ENCODE measurements at places on chromosomes 1 and 21.

GRCh38 chr1:53180226-53180625 lies 16.4 kb upstream of the CPT2 start:
- DNase-seq: no peak

- no peak for DNase-seq
Observed at GRCh38 chr1:107004421-107004820, 52.1 kb upstream of the PRMT6 start.

DNA sequence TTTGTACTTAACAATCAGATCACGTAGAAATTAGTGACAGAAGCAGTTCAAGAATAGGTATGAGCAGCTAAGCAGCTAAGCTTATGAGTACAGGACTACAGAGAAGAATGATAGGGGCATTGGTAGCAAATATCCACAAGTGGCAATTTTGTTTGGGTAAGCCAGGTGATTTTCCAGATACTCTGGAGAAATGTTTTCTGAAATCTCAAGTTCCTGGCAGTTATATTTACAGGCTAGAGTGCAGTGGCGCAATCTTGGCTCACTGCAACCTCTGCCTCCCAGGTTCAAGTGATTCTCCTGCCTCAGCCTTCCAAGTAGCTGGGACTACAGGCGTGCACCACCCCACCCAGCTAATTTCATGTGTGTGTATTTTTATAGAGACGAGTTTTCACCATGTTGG lies 55.1 kb downstream of the ARID4B start:
- DNase-seq: no peak

DNA sequence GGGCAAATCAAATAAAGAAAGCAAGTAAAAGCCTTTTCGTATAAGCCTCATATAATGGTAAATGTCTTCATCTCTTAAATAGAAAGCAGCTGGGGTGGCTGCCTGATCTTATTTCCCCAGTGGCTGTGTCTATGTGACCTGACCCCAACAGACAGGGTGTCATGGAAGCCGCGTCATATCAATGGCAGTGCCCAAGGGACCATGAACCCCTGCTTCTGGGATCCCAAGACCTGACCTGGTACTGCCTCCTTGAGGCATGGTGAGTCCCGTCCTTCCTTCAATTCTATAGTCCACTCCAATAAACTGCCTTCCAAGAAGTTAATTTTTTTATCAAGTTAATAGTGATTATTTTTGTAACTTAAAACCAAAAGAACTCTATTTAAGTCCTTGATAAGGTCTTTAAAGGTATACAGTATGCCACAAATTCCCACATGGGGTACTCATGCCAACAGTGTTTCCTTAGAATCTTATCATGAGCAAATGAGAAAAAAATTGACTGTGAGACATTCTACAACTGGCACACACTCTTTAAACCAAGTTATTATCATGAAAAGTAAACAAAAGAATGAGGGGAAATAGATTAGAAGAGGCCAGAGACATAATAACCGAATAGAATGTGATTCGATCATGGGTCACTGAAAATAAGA lies 104.6 kb downstream of the ADSS2 start:
- no peak for DNase-seq

GRCh38 chr1:28416509-28417194 lies 47.1 kb downstream of the PHACTR4 start:
- DNase-seq: peak; percentile 26

DNA sequence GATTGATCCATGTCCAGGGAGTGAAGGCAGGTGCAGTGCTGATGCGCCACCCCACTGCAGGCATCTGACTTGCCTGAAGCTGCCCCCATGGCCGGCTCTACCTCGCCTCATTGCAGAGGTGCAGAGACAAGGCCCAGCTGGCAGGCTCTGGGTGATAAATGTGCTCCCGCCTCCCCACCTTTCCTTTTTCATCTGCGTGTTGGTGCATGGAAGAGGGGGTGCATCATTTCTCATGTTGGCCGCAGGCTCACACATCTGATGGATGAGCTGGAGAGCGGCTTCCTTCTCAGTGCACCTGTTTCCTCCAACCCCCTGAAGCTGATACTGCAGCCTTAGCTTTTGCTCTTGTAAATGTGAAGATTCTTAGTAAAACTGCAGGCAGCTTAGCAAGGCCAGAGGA lies 306.0 kb upstream of the KAZN start:
- DNase-seq: no peak

DNA sequence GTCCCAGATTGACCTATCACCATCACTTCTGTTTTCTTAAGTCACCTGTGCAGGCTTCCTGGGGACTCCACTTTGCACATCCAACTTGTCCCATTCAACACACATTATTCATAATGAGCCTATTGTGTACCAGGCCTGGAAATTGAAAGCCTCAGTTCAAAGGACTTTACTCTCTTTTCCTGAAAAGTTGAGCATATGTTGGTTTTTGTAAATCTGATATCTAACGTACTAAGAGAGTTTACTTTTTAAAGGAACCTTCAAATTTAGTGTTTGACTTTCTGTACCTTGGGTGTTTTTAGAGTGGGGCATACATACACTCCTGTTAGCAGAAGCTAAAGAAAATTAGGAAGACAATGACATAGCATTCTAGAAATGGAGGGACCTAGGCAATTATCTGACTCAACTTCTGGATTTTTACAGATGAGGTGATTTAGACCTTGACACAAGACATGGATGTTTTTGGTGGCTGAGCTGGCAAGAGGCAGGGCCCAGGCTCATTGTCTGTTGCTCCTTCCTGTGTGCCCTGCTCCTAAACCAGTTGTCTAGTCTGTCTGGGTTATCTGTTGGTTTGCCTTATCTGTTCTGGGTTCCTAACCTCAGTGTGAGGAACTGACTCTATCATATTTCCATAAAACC lies 336.5 kb downstream of the RPS6KC1 start:
- no peak for DNase-seq

DNA sequence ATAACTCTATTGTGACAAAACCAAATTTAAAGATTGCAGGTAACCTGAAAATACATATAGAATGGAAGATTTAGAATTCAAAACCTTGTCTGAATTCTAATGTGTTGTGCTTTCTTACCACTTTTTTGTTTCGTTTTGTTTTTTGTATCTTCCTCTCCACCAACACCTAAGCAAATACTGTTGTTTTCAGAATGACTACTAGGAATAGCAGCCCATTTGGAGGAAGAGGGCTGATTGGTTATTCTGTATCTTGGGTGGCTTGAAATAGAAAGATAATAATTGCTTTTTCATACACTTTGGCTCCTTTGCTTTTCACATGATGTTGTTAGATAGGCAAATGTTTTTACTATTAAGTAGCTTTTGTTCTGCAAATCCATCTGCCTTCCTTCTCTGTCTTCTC lies 61.0 kb upstream of the LRRC7 start:
- no peak for DNase-seq

DNA sequence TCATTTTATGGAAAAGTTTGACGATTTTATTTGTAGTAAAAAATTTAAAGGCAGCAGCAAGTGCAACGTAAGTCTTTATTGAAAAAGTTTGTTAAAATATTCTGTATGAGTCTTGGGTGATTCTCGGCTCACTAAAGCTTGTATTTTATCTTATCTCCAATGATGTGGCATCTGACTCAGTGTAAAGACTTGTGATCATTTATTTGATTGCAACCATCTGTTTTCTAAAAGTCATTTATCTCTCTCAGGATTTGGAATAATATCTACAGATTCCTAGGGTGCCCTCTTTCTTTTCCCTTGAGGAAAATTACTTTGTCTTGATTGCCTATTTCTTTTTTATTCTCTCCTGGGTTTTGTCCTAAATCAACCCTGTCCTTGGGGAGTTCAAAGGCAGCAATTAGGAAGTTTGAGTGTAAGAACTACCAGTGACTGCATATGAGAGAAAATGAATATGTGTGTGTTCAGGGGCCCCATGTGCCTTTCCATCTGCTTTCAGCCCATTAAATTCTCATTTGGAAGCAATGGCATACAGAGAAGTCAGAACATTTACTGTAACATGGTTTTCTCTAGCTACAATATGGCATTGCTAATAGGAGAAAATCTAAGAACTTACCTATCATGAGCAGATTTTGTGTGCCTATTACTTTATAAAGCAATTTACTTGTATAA lies 575.0 kb upstream of the CHRM3 start:
- no peak for DNase-seq

DNA sequence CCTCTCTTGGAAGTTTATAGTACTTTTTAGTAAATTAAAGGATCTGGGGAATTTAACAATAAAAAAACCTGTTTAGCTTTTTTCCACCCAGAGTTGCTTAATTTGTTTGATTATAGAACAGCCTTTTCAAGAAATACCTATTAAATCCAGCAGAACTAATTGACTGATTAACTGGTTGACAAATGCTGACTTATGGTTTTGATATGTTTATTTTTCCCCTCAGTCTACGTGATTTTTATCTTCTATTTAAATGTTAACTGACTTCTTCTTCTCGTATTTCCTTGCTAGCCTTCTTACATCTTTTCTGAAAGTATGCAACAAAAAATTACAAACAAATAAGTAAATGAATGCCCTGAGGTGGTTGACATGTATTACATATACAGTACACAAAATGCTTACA lies 302.9 kb upstream of the SPAG17 start:
- DNase-seq: no peak

DNA sequence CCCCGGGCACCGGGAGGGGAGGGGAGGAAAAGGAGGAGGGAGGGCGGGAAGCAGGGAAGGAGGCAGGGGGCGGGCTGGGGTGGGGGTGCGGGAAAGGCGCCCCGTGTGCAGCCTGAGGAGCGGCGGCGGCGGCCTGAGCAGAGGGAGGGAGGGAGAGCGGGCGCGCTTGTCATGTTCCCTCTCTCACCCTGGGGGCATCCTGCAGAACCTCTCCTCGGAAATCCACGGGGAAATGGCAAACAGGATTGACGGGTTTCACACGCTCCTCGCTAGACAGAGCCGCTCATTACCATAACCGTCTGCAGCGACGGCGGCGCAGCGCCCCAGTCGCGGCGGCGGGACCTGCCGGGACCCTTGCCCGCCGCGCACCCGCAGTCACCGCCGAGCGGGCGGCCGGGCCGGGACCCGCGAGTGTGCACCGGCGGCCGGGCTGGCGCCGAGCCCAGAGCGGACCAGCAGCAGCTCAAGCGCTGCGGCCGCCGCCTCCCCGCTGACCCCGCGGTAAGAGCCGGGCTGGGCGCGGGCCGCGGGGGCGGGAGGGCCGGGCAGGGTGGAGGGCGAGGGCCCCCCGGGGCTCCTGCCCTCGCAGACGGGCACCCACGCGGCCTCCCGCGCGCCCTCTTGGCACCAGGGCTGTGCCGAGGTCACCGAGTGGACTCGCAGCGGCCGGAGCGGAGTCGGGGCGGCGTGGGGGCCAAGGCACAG lies at the start of gene SERTAD4:
Gene SERTAD4, plus strand, starts transcription at position 286 of the 705 bp plus-strand sequence. CDS start 5,165 bp downstream, outside the sequence.
- DNase-seq: no peak

GRCh38 chr1:155185783-155186066 lies 12.1 kb downstream of the TRIM46 start:
- no peak for DNase-seq

DNA sequence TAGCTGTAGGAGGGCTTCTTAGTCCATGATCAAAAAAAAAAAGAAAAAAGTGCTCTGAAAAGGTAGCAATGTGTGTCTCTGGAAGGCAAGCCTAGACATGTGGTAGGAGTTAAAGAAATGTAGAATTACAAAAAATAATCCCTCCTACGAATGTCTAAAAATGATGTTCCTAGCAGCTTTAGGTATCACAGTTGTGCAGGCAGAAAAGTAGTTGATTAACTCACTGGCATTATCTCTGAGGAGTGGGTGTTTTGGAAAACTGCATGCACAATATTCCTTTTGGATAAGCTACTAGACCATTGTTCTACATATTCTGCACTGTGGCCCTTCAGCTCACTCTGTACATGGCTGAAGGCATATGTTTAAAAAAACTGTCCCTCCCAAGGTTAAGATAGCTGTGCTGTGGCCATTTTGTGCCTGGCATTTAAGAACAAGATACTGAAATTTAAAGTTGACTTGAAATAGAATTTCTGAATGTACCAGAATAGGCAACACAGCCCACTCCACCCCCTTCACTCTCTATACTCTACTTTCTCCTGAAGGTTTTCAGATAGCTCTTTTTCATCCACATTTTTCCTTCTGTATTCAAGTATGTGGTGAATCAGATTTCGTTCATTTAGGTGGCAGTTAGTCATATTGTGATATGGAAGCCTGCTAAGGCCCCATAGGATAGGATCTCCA lies 463.9 kb upstream of the LRRC7 start:
- DNase-seq: no peak

GRCh38 chr1:228812961-228813360 lies 77.7 kb downstream of the RHOU start:
- DNase-seq: no peak

DNA sequence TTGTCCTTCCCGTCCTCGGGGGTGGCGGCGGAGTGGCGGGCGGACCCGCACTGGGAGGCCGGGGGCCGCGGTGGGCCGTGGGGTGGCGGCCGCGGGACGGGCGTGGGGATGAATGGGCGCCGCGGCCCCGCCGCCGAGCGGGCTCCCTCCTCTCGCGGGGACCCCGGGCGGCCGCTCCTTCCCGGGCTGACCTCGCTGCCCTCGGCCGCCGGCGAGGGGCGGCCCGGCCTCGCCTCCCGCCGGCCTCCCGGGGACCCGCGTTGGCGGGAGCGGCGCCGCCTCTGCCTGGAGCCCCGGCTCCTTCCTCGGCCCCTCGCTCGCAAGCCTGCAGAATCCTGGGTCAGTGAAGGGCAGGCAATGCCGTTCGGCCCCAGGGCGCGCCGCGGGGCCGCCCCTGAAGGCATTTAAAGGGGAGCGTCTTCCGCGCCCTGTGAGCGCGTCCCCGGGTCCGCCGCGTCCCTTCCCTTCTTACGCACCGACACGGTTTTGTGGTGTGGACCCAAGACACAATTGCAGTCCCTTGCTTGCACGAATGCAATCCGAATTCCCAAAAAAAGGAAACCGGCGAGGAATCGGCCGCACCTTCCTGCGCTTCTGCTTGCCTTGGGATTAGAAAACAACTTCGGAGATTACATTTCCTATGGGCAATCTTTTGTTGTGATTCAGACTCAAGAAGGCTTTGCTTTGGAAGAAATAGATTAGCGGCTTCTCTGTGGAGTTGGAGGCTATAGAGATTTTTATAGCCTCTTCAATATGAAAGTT lies 776 bp downstream of the ITSN1 start:
- no peak for DNase-seq

DNA sequence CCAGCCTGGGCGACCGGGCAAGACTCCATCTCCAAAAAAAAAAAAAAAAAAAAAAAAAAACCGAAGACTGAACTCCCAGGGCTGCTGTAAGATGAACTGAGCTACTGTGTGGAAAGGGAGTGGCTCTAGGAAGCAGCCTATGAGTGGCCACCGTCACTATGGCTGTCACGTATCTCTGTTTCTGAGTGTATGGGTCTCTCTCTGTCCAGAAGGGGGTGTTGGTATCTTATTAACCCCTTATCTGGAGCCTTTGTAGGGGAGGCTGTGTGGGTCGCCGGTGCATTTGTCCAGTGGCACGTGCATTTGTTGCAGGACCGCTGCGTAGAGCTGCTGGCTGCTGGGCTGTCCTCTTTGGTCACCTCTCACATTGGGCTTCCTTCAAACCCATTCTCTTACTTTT lies 326.6 kb downstream of the CAMTA1 start:
- DNase-seq: no peak

All from hematopoietic multipotent progenitor cell treated with erythropoietin and hydrocortisone succinate and interleukin-3 and kit ligand, for 17 days (in vitro differentiated cells).